Stimulated activated CD4-positive, alpha-beta T cell treated with anti-CD3 and anti-CD28 coated beads, TNF-alpha, amount 100 ng/mL, for 24 hours (primary cell): ENCODE measurements at places on chromosomes 7 and 10.

- DNase-seq, result no peak
Observed at GRCh38 chr7:450741-451140, 68.9 kb downstream of the PDGFA start.

DNA sequence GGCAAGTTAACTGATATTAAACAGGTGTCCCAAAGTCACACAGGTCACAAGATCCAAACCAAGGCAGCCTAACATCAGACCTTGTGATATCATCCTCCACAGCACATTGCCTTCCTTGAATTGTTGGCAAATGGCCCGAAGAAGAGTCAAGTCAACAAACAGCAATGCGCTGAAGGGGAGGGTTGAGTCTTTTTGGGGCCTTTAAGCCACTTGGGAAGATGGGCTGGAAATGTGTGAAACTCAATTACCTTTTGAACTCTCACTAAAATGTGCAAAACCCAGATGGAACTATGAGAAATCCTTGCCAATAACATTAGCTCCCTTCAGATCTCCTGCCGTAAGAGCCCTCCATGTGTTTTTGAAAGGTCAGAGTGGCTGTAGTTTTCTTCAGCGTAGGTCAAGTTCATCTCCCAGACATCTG, 47.9 kb upstream of the STK17A start:
- no peak for DNase-seq

DNA sequence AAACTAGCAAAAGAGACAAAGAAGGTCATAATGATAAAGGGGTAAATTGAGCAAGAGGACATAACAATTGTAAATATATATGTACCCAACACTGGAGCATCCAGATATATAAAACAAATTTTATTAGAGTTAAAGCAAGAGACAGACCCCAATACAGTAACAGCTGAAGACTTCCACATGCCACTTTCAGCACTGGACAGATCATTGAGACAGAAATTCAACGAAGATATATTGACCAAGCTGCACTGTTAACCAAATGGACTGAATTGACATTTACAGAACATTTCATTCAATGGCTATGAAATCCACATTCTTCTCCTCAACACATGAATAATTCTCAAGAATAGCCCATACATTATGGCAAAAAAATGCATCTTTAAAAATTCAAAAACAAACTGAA, 378.2 kb downstream of the PTPRN2 start:
- no peak for DNase-seq

DNA sequence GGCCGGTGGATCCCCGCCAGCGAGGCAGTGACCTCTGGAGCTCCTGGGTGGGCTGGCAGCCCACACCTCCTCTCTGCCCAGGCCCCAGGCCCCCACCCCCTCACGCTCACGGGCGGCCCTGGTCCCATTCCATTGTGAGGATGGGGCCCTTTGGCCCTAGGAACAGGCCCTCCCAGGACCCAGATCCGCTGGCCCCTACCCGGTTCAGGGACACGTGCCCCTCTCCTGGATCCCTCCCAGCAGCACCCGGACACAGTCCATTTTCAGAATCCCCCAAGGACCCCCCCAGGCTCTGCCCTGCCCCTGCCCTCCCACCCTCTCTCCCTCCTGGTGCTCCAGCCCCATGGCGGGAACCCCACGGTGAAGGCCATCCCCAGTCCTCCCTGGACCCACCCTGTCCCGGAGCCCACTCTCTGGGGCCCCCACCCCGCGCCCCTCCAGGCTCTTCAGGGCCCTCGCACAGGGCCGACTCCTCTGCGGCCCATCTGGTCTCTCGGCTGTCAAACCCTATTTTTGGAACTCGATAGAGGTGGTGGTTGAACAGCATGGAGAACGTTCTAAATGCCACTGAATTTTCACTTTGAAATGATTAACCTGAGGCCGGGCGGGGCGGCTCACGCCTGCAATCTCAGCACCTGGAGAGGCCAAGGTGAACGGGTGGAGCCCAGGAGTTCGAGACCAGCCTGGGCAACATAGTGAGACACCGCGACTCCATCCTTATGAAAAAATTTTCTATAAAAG, 8.1 kb downstream of the ADAP1 start:
- DNase-seq, result no peak

GRCh38 chr7:96314402-96315124, 7.3 kb downstream of the SLC25A13 start:
- no peak for DNase-seq
